ENCODE measurements at places on chromosomes 6 and 20.
A peak's percentile ranks its signal among the peaks of the same experiment; 100 is the strongest.

GRCh38 chr6:148701375-148701774, 45.5 kb upstream of the UST start:
- no peak for DNase-seq

- DNase-seq: peak; percentile 24
Measured at GRCh38 chr6:42177514-42178364, 4.6 kb downstream of the GUCA1A start.

DNA sequence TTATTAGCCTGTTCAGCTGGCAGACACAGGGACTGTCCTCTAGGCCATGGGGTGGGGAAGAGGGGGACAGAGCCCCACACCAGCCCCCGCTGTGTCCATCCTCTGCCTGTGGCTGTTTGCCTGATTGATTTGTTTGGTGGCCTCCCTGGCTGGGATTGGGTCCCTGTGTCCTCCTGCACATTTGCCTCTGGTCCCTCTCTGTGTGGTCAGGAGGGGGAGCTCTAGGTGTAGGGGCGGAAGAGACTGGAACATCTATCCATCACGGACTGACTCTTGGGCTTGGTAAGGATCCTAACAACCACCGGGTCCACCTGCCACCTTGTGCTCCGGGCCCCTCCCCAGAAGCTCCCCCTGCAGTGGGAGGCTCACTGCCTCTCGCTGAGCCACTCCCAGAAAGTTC, 38.4 kb upstream of the CCDC167 start:
- DNase-seq: no peak

DNA sequence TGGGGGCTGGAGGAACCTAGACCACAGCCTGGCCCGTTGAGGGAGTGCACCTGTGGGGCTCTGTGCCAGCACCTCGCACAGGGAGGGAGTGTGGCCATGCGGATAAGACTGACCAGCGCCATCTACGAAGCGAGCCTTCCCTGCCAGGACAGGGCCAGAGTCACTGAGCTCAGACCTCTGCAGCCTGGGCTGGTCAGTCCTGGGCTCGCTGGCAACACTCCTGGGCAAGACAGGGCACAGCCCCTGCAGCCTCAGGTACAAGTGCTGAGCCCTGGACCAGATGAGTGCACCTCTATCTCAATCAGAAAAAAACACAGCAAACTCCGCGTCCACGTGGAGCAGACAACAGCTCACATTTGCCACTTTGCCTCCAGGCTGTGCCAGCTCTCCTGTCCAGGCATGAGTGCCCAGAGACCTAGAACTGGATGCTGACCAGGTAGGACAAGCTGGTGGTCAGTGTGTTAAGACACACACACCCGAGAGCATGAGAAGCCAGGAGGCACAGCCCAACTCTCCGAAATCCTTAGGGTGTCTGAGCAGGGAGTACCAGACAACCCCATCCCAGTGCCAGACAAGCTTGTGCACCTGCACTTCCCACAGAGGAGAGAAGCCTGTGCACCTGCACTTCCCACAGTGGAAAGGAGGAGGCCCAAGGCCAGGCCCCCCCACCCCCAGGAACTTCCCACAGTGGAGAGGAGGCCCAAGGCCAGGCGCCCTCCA, 4.9 kb downstream of the ARFRP1 start:
- no peak for DNase-seq

- DNase-seq: no peak
Measured at GRCh38 chr6:53322188-53323029, 26.3 kb downstream of the ELOVL5 start.

DNA sequence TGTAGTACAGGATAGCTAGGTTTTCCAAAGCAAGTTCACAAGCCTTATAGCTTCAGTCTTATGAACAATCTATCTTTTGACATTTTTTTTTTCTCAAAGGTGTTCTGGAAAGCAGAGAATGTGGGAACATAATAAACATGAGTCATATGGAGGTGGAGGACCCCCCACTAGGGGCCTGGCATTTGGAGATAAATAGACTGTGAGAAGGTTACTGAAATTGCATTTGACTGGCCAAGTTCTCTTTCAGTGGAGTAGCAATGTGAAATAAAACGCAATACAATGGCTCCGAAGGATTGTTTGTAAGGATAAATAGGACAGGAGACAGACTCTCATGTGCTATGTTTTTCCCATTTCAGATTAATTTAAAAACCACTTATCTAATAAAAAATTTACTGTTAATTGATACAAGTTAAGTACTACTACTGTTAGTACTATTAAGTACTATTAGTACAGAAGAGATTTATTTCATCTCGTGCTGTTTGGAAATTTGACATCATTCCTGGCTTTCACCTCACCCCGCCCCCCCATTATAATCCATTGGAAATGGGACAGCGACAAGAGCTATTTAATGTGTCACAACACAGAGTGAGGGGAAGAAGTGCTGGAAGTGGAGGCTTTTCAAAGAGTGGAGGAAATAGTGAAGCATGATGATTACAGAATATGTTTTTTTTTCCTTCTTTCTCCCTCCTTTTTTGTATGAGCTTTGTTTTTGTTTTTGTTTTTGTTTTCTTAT, 122.6 kb upstream of the ID4 start:
- DNase-seq: no peak

- no peak for DNase-seq
Measured at GRCh38 chr6:12586721-12587480, 129.7 kb upstream of the PHACTR1 start.

GRCh38 chr6:74731931-74732330, 473.9 kb downstream of the COL12A1 start:
- DNase-seq: no peak

DNA sequence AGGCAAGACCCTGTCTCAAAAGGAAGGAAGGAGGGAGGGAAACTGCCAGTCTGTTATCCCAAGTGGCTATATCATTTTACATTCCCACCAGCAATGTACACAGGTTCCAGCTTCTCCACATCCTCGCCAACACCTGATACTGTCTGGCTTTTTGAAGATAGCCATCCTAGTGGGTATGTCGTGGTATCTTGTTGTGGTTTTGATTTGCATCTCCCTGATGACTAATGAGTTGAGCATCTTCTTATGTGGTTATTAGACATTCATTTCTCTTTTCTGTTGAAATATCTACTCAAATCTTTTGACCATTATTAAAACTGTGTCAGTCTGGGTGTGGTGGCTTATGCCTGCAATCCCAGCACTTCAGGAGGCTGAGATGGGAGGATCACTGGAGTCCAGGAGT, 47.9 kb upstream of the ARID1B start:
- no peak for DNase-seq

DNA sequence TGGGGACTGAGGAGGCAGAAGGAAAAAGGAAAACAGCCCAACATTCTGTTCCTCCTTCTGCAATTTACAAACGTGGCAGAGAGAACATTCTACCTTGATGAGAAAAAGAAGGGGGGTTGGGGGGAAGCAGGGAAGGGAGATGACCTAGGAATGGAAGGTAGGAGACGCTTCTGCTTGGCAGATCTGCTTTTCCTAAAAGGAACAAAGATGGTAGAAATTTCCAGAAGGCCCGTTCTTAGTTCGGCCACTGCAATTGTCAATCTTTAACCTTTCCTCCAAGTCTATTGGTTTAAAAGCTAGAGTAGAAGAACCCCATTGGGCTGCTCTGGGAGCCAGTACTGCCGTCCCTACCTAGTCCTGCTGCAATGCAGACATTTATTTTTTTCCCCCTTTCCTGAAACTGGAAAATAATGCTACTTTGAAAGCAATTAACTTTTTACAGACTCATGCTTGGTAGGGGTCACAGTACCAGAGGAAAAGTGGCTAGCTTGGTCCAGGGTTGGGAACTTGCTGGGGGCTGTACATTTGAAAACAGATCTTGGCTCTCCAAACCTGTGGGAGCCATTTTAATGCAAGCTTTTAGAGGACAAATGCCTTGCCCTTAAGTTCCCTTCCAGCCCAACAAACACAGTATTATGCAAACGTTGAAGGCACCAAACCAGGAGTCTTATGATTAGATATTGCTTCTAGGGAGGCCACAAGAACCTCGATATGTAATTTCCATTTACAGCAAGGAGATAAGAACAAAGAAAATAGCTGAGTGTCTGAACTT, 2.6 kb downstream of the ZMYND8 start:
- DNase-seq: no peak

- no peak for DNase-seq
Measured at GRCh38 chr6:39756582-39756981, 31.4 kb upstream of the KIF6 start.

DNA sequence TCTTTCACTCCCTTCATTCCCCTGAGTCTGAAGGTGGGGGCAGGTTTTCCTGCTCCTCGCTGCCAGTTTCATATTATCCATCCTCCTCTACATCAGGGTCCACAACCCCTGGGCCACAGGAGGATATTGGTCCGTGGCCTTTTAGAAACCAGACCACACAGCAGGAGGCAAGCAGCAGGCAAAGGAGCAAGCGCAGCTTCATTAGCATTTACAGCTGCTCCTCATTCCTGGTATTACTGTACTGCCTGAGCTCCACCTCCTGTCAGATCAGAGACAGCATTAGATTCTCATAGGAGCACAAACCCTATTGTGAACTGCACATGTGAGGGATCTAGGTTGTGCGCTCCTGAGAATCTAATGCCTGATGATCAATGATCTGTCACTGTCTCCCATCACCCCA, 380.3 kb downstream of the ARHGAP18 start:
- DNase-seq: no peak

GRCh38 chr6:2863901-2864300, 22.2 kb upstream of the SERPINB1 start:
- no peak for DNase-seq

- DNase-seq: no peak
Measured at GRCh38 chr6:6915219-6915618, 192.5 kb upstream of the RREB1 start.

- DNase-seq: no peak
Measured at GRCh38 chr6:21556968-21557721, 36.4 kb upstream of the SOX4 start.

- no peak for DNase-seq
Measured at GRCh38 chr6:73955800-73956199, 259.8 kb downstream of the CD109 start.

GRCh38 chr6:148144917-148145521, 197.6 kb upstream of the SASH1 start:
- peak; percentile 52 for DNase-seq

DNA sequence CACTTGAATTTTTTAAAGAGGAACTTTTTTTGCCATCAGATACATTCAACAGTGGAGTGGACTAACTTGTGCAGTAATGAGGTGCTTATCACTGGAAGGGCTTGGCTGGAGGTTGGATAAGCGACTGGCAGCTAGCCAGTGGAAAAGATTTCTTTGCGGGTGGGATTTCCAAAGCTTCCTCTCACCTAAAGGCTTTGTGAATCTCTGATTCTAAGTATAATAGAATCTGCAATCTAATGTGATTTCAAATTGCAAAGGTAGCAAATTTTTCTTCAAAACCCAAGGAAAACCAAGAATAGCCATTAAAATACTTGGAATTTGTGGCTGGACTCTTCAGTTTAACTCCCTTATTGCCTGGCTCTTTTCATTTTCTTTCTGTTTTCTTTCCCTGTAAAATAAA, 460.4 kb upstream of the MARCKS start:
- DNase-seq: no peak

- DNase-seq: no peak
Measured at GRCh38 chr6:37006793-37007339, 1.4 kb downstream of the FGD2 start.

DNA sequence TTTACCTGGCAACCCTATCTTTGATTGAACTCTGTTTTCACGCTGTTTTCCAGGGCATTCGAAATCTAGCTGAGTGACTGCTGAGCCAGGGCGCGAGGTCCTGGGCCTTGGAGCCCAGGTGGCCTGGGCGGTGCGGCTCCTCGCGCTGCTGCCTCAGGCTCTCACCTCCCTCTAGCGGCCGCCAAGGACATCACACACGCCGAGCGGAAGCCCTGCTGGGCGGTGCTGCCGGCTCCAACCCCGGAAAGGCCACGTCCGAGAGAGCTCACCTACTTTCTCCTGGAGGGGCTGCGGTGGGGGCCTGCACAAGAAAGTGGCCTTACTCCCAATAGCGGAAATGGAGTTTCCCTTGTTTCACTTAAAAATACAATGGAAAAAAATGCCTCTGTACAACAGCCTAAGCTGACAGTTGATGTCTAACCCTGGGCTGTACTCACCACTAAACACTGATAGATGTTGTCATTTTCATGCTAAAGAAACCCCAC, 77.7 kb downstream of the ELOVL4 start:
- peak; percentile 78 for DNase-seq

GRCh38 chr6:163712566-163712961, 298.0 kb downstream of the QKI start:
- DNase-seq: no peak

GRCh38 chr6:156689656-156690055, 87.5 kb upstream of the ARID1B start:
- DNase-seq: no peak
